Stimulated activated CD4-positive, alpha-beta T cell treated with anti-CD3 and anti-CD28 coated beads, Interleukin-4, amount 100 ng/mL, for 4 hours (primary cell): ENCODE measurements at places on chromosomes 3 and 15.

DNA sequence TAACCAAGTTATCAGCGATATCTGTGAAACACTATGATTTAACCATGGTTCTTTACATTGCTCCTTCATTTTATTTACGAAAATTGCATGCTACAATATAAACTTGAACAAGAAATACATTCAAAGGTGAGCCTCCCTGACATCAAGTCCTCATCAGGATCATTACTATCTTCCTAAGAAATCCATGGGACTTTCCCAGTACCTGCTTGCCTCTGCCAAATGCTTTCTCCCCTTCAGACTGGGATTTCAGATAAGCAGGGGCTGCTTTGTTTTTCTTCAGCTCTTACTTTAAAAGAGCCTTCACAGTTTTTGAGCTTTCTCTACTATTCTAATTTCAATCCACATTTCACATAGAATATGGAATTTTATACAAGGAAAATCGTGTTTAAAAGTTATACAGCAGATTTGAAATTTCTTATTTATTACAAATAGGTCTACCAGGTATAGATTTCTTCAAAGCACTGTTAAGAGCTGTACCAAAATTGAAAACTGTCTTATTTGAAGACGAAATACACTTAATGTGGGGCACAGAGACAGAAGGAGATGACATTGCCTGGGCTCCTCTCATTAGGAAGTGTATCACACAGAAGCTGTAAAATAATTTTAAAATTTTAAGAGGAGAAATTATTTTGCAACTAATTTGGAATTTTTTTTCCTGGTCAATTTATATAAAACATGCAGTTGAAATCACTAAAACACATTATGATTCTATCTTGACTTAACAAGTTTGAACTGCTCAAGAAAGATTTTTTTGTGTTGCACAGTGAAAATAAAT lies 615.0 kb upstream of the AGTR1 start:
- no peak for DNase-seq

DNA sequence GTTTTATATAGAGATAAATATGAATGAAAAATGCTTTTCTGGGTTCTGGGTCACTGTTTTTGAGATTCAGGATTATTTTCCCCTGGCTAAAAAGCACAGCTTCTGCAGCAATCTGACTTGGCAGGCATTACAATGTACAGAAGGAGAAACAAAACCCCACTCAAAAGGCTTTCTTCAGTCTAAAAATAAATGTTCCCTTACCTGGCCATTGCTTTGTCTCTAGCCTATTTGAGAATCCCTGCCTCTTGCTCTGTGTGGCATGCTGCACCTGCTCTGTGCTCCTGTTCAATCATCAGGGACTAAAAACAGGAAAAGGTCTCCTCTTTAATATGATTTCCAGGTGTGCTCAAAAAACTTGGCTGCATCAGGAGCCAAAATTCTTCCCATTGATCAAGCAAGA lies 187.4 kb upstream of the STAC start:
- DNase-seq: no peak

DNA sequence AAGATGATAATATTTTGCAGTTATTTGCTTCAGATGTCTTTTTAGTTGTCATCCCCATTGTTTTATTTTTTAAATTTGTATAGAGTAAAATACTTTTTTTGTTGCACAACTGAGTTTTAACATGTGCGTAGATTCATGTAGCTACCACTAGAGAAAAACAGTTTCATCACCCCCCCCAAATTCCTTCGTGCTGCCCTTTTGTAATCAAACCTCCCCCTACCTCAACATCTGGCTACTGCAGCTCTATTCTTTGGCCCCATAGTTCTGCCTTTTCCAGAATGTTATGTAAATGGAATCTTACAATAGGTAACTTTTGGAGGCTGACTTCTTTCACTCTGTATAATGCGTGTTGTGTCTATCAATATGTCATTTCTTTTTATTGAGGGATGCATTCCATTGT lies 232.0 kb upstream of the RASGRP1 start:
- no peak for DNase-seq

- no peak for DNase-seq
Measured at GRCh38 chr3:27861046-27862036, 139.2 kb upstream of the EOMES start.

DNA sequence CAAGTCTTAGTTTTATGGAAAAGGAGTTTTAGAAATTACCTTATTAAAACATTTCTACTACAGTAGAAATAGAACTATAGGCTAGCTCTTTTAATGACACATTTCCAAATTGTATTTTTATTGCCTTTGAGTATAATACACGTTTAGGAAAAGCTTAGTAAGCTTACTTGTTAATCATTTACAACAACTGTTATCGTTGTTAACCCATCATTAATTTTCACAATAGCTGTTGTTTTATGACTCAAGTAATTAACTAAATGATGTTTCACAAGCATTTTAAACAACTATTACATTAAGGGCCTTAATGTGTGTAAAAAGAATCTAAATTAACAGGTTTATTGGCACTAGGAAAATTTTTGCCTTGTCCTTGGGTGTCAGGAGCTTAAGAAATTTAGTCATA lies 120.5 kb upstream of the THRB start:
- DNase-seq: no peak

- no peak for DNase-seq
Measured at GRCh38 chr15:96494505-96494904, 164.0 kb downstream of the NR2F2 start.

GRCh38 chr3:144033240-144033589 lies 61.6 kb downstream of the DIPK2A start:
- DNase-seq: no peak
